GM12891 (cell line): ENCODE measurements at places on chromosomes 1 and 21.
A peak's percentile ranks its signal among the peaks of the same experiment; 100 is the strongest.

DNA sequence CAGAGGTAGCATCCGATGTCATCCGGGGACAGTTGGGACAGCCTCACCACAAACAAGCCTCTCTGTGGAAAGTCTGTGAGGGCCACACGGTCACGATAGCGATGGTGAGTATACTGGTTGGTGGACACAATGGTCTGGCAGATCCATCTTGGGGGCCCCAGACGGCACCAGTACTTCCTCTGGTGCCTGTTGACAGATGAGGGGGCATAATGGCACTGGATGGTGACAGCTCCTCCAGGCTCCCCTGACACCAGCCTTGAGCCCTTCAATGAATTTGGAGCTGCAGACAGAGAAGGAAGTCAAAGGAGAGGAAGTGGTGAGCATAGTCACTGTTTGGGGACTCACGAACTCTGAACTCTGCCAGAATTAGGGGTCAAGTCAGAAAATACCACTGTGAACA is 8.0 kb downstream of the FCAMR start:
- no peak for DNase-seq

- no peak for DNase-seq
Measured at GRCh38 chr1:234440348-234440747, 38.6 kb downstream of the TARBP1 start.

DNA sequence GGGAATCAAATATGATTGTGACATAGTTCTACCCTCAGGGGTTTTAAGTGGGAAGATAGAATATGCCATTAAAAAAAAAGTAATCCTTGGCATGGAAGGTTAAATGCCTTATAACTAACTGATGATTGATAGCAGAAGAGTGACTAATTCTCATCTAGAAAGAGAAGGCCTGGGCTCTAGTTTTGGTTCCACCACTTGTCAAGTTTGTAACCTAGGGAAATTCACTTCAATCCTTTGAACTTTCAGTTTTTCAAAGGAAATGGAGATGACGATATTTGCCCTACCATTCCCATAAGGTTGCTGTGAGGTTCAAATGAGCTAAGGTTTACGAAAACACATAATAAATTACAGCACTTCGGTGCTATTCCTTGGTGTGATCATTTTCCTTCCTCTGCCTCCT is 88.5 kb downstream of the GPR88 start:
- DNase-seq = no peak

DNA sequence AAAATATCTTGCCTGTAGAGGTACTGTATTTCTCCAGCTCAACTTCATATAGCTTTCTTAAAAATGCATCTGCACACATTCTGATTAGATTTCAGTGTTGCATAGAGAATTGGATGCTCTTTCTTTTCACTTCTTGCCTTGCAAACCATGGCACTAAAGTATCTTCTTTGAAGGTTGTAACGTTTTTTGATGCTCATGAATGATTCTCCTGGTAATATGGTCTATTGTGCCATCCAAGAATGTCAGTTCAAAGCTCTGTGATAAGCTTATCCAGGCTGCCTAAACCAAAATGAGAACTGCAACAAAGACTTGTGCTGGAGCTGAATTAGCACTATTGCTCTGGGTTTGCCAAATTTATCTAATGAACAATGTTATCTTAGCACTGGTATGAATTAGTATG is 1.9 kb downstream of the SGIP1 start:
- DNase-seq = no peak

DNA sequence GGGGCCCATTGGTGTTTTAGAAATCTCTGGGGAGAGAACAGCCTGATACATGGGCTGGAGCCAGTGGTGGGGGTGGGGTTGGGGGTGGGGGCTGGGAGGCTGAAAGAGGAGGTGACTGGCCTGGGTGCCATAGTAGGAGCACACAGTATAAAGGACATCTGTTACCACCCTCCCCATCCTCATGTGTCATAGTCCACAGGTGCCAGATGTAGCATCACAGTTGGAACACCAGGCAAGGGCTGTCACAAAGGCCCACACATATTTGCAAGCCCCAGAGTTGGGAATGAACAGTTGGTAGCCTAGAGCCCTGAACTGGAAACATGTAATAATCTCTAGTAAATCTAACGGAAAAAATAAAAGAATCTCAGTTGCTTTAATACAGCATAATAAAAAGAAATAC is 55.1 kb upstream of the CR2 start:
- DNase-seq = no peak

DNA sequence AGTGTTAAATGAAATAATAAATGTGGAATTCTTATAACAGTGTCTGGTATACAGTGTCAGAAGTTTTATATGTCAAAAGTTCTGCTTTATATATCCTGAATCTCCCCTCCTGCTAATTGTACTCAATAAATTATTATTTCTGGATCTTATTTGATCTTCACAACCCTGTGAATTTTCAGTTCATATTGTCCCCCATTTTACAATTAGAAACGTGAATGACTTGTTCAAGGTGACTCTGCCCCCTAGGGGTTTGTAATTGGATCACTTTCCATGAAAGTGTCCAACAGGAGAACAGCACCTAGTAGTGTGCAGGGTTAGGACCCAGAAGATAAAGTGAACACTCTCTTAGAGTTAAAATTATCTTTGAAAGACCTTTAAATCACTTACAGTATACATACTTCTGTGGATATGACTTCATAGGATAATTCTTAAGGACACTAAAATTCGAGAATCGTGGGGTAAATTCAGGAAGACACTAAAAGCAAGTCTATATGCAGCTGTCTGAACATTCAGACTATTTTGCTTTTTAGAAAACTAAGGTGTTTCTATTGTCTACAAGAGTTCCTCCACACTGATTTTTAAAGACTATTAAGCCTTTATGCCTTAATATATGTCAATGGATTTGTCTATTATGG is 4.5 kb upstream of the DDR2 start:
- DNase-seq = no peak

DNA sequence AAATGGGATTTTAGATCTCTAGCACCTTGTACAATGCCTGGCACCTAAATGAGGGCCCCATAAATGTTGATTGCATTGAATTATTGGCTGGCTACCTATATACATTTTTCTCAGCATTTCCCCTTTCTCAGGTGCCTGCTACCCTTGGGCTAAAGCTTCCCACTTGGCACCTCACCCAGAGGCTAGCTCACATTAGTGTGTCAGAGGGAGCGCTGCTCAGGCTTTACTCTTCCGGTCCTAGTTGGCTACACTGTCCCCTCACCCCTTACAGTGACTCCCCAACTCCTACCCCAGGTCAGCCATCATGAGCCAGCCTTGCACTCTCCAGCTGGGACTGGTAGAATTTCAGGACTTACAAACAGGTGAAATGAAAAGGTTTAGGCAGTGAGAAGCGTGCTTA is 9.5 kb downstream of the TRAF5 start:
- DNase-seq = no peak

- no peak for DNase-seq
Measured at GRCh38 chr1:6691507-6691906, 10.1 kb downstream of the DNAJC11 start.

DNA sequence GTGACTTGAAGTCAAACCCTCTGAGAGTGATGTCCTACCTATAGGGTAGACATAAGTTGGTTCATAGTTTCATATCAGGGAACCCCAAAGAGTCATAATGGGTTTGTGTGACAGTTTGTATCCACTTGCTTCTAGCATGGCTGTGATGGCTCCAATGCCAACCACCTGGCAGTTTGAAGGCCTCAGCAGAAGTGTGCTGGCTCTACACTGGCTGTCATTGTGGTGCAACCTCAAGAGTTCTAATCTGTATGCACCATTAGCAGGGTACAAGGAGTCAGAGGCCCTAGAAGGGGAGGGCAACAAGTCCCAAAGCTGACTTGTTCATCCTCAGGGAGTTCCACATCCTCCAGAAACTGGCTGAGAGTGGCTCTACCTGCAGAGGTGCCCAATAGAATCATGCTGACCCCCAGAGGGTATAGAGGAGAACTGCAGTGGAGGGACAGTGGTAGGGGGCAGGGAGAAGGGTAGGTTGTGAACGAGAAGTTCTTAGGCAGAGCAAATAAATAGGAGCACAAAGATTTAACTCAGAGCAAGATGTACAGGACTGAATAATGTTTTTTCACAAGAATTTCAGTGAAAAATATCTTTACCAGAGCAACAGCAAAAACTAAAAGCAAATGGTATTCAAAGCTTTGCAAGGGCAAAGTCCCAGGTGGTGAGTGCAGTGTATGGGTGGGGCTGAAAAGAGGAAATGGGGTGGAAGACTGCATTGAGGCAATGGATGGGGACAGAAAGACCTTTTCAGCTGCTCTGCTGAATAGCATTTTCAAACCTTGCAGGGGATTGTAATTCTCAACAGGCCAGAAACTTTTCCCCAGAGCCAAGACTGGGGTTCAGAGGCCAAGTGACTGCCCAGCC is 3.2 kb downstream of the FCRL2 start:
- DNase-seq = peak; percentile 7

GRCh38 chr1:84870591-84870990 is 22.4 kb downstream of the LPAR3 start:
- no peak for DNase-seq

DNA sequence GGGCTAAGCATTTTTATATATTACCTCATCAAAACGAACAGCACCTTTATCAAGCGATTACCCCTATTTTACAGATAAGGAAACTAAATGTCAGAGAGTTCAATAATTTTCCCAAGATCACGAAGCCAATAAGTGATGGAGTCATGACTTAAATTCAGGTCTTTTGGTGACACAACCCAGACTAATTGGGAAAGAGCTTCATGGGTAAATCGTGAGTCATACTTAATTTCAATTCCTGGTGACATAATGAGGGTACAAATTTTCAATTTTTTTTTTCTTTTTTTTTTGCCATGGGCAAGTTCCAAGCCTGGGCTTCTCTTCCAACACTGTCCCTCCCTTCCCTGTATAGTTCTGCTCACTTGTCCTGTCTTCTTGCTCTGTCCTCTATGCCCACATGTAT is 30.1 kb upstream of the IL10 start:
- DNase-seq = no peak

- peak; percentile 85 for DNase-seq
Measured at GRCh38 chr1:21814241-21814918, 2.3 kb downstream of the LDLRAD2 start.

DNA sequence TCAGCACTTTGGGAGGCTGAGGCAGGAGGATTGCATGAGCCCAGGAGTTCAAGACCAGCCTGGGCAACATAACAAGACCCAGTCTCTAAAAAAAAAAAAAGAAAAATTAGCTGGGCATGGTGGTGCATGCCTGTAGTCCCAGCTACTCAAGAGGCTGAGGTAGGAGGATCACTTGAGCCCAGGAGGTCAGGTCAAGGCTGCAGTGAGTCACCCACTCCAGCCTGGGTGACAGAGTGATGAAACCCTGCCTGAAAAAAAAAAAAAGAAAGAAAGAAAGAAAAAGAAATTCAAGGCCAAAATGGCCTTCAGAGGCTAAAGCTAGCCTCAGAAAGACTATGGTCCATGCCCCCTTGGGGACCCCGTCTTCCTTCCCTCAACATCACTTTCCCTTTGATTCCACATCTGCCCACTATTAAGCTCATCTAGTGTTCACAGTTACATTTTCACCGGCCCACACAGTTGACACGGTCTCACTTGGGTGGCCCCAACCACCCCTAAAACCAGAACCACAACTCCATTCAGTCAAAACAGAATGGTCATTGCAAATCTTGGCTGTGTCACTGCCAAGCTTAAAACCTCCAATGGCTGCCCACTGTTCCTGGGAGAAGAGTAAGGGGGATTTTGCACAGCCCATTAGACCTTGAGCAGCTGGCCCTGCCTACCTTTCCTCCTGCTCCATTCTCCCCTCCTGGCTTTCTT is 2.1 kb upstream of the CAPN8 start:
- DNase-seq = no peak

- no peak for DNase-seq
Measured at GRCh38 chr1:162168261-162168660, 98.8 kb downstream of the NOS1AP start.

DNA sequence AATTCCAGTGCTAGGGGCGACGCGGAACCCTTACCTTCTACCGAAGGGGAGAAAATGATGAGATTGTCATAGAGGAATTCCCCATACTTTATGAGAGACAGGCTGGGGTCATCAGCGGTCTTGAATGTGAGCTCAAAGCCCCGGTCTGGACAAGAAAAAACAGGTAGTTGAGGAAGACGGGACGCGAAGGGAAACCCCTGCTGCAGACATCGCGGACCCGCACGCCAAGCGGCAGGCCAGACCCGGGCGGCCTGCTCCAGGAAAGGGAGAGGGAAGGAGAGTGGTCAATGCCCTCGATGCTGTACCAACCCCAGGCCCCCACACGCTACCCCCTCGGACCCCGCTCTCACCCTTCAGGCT is 342 bp downstream of the DDOST start:
- no peak for DNase-seq

DNA sequence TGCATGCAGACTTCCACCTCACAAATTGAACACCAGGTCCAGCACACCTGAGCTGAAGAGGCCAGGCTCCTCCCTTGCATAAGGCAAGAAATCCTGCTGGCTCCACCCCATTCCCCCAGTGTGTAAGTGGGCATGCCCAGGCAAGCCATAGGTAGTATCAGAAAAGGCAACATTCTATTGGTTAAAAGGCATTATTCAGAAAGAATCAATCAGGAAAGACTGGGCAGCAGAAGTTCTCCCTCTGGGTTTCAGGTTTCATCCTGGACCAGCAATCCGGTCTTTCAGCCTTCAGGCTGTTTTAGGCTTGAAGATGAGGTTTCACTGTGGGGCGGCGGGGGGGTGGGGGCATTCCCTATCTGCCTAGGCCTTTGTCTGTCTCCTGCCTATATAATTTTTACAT is 42.0 kb upstream of the LHX8 start:
- no peak for DNase-seq

- DNase-seq = no peak
Measured at GRCh38 chr1:212196355-212196754, 88.9 kb upstream of the PPP2R5A start.

DNA sequence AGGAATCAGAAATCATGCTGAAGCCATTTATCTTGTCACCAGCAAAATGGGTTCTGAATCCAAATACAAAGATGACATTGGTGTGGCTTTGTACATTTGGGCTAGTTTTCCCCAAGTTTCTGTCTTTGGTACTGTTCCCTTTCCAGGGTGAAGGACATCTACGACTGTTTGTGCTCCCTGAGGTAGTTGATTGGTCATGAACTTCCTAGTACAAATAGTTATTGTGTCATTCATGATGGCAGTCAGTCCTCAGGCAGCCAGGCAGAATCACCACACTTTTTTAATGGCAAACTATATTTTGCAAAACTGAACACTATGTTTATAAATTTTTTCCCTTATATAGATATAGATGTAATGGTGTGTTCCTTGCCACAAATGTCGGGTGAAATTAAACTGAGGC is 46.0 kb downstream of the CEP350 start:
- DNase-seq = no peak

GRCh38 chr1:152626744-152627143 is 3.8 kb upstream of the LCE3A start:
- DNase-seq = no peak

GRCh38 chr1:178243119-178243518 is 149.2 kb downstream of the RASAL2 start:
- DNase-seq = no peak

DNA sequence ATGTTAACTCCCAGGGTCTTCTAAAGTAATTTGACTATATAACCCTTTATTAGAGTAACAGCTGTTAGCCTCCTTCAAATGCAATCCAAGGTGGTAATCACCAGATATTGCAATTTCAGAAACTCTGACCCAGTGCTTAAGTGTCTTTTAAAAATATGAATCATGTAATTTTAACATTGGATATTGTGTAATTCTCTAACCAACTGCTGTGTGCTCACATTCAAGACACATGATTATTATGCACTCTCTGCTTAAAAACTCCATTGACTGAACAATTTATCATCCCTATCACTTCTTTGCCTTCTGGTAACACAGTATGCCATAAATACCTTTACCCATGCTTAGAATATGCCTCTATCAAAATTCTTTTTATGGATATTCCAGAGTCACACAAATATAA is 537.4 kb upstream of the RGS18 start:
- DNase-seq = no peak
